NCI-H1694 treated with DMSO at 0.1 percent for 48 hours (cell line): ENCODE measurements at places on chromosomes 4 and X.

DNA sequence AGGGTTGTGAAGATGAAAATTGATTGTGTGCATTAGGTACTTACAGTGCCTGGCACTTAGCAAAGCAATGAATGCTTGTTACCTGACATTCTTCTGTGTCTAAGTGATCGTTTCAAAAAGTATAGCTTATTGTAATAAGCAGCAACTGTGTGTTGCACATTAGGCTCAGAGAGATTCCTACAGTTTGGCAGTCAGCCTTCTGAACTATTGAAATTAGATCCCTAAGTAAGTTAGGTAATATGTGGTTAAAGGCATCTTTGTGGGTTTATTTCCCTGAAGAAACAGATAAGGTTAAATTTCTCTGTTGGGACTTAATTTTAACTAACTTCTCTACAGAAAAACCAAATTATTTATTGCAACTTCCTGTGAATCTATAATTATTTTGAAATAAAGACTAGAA is 93.4 kb downstream of the REPS2 start:
- DNase-seq = no peak

DNA sequence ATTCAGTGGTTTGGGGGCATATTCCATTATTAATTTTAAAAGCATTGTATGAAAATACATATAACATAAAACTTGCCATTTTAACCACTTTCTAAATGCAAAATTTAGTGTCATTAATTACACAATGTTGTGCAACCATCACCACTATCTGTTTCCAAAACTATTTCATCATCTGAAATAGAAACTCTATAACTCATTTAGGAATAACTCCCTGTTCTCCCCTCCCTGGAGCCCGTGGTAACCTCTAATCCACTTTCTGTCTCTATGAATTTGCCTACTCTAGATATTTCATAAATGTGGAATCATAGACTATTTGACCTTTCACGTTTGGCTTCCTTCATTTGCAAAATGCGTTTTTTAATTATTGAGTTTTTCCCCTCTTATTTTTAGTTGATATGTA is 101.4 kb upstream of the GPC4 start:
- no peak for DNase-seq

- no peak for DNase-seq
These were observed 30.5 kb upstream of the TEX13C start for GRCh38 chrX:125289209-125289608.

DNA sequence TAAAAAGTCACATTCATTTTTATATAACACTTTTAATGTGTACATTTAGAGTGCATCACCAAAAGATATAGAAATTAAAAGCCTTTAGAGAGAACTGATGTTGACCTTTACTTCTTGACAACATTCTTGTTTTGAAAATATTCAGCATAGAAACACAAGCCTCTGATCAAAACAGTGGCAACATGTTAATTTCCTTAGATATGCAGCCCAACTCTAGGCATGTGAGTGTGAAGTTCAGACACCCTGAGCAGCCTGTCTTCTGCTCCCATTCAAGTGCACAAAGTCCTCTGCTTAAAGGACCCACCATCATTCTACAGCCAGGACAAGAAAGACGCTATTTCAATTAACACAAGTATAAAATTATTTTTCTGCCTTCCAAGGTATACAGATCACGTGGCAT is 60.0 kb downstream of the PPP3CA start:
- no peak for DNase-seq

- DNase-seq = no peak
These were observed 67.0 kb upstream of the MSX1 start for GRCh38 chr4:4792466-4792865.

DNA sequence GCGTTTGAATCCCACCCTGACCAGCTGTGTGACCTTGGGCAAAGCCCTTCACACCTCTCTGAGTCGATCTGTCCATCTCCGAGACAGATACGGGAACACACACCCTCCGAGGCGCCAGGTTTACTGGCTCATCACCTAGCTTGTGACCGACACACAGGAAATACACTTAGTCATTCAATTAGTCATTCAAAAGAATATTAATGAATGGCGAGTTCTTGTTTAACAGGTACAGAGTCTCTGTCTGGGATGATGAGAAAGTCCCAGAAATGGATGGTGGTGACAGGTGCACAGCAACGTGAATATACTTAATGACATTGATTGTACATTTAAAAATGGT is 80.6 kb downstream of the PPP2R2C start:
- no peak for DNase-seq

DNA sequence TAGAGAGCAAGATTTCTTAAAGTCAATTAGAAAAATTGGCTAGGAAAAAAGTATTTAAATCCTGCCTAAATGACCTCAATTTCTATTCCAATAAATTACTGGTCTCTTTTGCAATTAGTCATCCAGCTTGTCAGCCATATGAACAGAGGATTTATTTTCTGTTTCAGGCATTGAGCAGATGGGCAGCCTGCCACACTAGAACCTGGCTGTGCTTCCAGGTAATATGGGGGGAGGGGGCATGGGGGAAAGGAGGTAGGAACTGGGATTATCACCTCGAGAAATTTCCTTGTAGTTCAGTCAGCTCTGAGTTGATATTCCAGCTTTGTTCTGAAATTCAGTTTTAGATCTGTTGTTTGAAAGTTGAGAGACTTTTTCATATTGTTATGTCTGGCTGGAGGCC is 206.3 kb upstream of the LCORL start:
- no peak for DNase-seq

DNA sequence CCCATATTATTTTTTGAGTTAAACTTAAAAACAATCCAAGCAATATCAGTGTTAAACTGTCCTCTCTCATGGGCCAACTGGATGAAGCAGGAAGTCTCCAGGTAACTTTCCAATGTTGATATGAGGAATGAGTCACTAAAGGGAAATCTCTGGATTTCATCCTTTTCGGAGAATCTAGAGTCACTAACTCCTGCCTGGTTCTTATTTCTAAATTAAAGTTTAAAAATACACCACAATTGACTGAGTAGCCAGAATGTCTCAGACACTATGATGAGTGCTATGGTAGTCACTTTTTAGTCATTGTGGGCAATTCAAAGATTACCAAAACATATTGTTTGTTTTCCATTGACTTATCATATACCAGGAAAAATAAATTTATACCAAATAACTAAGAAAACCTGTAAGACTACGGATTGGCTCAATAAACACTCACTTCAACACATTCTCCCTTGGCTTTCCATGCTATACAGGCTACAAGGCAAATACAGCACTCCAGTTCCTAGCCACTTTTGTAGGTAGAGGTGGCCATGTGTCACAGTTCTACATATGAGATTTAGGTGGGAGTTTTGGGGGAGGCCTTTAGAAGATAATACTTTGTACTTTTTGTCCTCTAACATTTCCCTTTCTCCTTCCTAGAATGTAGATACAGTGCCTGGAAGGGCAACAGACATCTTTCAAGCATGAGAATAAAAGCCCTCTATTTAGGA is 8.6 kb downstream of the SLC9B2 start:
- DNase-seq = no peak

- no peak for DNase-seq
These were observed 36.8 kb downstream of the ING2 start for GRCh38 chr4:183541752-183542040.

DNA sequence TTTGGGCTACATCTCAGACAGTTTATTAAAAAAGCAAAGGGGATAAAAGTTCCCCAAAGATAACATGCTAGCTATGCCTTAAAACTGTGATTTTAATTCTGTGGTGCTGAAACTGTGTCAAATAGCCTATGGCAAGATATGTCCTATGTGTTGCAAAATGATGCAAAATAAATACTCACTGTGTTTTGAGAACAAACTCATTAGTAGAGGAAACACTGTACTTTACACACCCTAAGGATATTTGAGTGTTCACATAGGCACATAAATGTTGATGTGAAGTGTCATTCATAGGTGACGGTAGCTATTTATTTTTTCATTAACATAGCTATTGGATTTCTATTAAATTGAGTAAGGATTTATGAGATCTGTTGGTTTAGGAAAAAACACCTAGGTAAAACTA is 351.9 kb downstream of the FAT4 start:
- no peak for DNase-seq

DNA sequence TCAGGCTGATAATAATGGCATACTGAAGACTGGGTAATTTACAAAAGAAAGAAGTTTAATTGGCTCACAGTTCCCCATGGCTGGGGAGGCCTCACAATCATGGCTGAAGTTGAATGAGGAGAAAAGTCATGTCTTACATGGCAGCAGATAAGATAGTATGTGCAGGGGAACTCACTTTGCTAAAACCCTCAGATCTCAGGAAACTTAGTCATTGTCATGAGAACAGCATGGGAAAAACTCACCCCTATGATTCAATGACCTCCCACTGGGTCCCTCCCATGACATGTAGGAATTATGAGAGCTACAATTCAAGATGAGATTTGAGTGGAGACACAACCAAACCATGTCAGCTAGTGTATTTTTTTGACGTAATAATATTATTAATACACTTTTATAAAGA is 149.8 kb upstream of the BOD1L1 start:
- no peak for DNase-seq

GRCh38 chrX:7852166-7852565 is 9.2 kb downstream of the VCX start:
- no peak for DNase-seq
